ENCODE measurements at places on chromosomes 16 and 17.

DNA sequence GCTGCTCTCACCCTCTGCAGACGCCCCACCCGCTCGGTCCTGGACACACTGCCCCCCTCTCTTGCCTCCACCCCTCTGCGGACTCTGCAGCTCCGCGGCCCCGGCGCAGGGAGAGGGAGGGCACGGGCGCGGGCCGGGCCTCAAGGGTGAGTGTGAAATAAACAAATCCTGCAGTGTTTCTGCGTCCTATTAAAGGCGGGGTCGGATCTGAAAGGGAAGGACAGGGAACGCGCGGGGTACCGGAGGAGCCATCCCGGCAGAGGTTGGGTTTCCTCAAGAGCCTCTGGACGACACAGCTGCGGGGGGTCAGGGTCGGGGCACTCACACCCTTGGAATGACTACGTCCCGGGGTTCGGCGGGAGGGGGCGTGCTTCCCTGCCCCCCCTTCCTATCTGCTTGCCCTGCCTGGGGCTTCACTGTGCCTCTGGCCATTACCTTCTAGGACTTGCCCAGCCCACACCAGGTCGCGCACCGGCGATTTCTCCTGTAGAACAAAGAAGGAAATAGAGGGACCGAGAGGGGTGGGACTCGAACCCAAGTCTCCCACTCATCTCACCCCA, 466 bp upstream of the HSF4 start:
- DNase-seq = no peak

DNA sequence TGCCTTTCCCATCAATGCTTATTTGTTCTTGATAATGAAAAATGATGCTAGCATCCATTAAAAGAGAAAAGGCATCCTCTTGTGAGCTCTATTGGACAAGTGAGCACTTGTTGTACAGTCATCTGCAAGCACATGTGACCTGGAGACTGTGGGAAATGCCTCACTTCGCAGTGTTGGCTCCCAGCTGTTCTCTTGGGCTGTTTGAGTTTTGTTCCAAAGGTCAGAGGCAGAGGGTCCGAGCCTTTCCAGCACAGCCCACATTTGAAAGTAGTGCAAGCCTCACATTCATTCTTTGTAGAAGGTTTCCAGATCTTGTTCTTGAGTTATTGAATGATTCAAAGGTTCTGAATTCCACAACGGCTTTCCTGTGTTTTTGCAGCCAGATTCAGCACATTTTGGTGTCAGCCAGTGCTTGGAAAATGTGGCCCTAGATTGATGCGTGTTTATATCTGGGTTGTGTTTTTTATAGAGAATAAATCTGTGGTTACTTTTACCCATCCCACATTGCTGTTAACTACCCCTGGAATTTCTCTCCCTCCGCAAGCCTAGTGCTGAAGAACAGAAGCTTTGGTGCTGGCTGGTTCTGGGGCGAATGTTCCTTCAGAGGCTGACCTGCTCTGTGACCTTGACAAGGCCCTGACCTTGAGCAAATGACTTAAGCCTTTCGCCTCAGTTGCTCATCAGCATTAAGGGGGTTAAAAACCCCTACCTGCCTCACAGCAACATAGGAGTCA, 49.8 kb downstream of the CDH1 start:
- DNase-seq = peak; percentile 44

- DNase-seq = no peak
These were observed 3.4 kb upstream of the CSHL1 start for GRCh38 chr17:63914471-63914870.

DNA sequence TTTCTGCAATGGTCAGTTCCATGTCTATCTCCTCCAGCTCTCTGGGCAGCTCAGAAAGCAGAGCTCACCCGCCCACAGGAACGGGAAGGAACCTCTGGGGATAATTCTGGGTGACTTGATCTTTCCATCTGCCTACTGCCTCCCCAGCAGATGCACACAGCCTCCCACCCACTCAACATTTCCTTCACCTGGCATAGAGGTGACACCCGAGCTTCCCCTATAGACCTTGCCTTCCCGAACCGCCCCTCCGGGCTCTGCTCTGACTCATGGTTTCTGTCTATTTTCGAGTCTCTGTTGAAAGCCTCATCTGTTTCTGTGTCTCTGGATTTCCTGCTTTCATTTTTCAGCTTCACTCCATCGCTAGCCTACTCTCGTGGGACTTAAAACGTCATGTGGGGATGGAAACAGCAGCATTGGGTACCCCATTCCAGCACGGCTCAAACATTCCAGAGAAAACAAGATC, 11.4 kb downstream of the GGA3 start:
- peak; percentile 26 for DNase-seq

DNA sequence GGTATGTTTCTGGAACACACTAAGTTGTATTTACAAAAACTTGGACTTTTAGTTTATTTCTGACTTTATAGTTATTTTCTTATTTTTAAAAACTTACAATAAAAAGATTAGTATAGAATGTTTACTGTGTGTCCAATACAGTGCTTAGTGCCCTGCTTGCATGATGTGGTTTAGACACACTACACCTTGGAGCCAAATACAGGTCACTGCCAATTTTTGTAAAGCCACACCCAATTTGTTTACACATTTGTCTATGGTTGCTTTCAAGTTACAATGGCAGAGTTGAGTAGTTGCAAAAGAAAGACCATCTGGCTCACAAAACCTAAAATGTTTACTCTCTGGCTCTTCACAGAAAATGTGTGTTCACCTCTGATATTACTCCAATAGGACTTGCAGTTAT, 807.1 kb downstream of the KCNJ2 start:
- DNase-seq = no peak

- DNase-seq = no peak
These were observed 3.7 kb upstream of the CDK3 start for GRCh38 chr17:75996665-75997590.

GRCh38 chr17:71522383-71522782, 598.4 kb upstream of the SOX9 start:
- DNase-seq = no peak

- DNase-seq = no peak
These were observed 39.0 kb downstream of the HLF start for GRCh38 chr17:55303701-55304145.

DNA sequence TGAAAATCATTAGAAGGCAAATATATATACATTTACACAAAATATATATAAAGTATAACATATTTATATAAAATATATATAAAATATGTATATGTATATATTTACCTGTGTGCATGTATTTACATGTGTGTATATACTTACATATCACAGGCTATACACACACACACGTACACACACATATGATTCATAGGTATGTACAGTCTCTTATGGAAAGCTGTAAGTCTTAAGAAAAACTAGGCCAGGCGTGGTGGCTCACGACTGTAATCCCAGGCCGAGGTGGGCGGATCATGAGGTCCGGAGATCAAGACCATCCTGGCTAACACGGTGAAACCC, 14.7 kb downstream of the TOM1L2 start:
- DNase-seq = no peak

DNA sequence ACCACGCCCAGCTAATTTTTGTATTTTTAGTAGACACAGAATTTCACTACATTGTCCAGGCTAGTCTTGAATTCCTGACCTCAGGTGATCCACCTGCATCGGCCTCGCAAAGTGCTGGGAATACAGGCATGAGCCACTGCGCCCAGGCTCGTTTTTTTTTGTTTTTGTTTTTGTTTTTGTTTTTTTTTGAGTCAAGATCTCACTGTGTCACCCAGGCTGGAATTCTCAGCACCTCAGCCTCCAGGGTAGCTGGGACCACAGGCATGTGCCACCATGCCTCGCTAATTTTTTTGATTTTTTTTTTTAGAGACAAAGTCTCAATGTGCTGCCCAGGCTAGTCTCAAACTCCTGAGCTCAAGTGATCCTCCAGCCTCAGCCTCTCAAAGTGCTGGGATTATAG, 17.5 kb upstream of the CMTM4 start:
- no peak for DNase-seq

- DNase-seq = no peak
These were observed 4.9 kb downstream of the TXNDC11 start for GRCh38 chr16:11737713-11738112.

- no peak for DNase-seq
These were observed at the start of gene MMD for GRCh38 chr17:55421179-55421934. TSS of gene MMD (minus strand) at chr17:55421835. CDS start at chr17:55421695, 140 bp downstream.

- DNase-seq = no peak
These were observed 20.4 kb downstream of the HEATR3 start for GRCh38 chr16:50086176-50086575.

GRCh38 chr17:43599835-43600234, 53.7 kb upstream of the ETV4 start:
- DNase-seq = peak; percentile 66

DNA sequence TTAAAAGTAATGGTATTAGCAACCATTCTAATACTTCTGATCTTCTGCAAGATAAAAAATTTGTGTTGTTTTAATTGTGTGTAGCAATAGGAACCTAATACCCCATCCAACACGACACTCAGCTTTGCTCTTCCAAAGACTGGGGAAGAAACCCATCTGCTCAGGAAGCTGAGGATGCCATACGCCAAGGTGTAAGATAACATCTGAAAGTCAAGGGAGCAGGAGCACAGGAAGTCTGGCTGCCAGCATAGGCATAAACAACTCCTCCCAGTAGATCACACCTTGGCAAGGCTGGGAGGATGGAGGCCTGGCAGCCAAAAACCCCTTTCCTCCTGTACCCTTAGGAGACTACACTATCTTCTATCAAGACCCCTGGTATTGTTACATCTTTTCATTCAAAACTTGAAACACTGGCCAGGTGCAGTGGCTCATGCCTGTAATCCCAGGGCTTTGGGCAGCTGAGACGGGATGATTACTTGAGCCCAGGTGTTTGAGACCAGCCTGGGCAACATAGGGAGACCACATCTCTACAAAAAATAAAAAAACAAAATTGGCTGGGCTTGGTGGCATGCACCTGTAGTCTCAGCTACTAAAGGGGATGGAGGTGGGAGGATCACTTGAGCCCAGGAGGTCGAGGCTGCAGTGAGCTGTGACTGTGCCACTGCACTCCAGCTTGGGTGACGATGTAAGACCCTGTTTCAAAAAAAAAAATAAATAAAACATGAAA, 5.7 kb upstream of the SPHK1 start:
- no peak for DNase-seq

DNA sequence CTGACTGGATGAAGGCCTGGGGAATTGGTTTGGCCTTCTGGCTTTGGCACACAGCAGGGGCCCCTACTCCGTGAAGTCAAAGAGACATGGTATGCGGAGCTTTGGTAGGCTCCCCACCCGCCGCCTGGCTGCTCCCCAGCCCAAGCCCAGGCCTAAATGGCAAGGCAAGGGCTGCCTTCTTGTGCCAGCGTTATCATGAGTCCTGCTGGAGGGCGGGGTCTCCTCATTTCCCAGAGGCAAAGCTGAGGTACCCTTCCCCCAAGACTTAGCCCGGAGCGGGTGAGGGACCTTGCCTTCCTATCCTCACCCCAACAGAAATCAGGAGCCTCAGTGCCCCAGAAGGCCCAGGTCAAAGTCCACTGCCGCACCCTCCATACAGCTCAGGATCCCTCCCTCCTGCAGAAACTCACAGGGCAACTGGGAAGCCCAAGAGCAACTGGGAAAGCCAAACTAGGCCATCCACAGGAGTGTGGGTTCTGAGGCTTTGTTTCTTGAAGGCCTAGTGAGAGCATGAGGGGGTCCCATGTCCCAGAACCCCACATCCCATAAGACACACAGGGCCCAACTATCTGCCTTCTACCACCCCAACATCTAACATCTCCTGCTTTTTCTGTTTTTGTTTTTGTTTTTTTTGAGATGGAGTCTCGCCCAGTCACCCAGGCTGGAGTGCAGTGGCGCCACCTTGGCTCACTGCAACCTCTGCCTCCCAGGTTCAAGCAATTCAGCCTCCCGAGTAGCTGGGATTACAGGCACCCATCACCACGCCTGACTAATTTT, 9.3 kb downstream of the PGAP3 start:
- no peak for DNase-seq

DNA sequence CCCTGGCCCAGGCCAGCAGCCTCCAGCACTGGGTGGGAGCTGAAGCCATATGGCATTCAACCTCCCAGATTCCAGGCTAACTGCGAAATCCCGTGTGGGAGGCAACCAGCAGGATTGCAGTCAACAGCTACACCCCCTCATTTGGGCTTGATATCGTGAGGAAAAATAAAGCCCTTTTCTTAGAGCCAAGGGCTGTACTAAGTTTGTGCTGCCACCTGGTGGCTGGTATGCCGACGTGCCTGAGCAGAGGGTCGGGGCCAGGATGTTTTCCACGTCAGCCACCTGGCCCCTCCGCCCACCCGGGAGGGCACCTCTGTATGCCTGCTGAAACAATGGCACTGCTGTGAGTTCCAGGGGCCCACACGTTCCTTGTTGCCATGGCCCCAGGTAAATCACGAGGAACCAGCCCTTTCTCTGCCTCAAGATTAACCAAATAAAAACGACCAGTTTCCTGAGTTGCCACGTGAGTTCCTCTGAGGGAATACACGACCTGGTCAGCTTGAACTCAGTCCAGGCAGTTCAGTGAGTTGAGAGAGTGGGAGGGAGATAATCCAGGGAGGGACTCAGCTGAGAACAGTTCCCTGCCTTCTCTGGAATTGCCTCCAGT, 9.0 kb downstream of the TMEM98 start:
- no peak for DNase-seq

DNA sequence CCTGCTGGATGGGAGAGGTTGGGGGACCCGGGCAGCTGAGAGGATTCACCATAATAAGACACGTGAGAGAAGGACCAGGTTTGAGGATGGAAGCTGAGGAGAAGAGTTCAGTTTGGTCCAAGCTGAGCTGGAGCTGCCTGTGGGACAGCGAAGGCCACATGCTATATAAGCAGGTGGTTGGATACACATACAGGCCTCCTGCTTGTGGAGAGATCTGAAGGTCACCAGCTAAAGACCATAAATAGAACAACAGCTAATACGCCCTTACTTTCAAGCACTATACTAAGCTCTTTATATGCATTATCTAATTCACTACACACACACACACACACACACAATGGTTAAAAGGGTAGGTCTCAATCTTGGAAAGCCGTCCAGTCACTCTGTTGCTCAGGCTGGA, 32.1 kb downstream of the DUSP14 start:
- no peak for DNase-seq

GRCh38 chr17:82228278-82228841, 482 bp upstream of the SLC16A3 start:
- DNase-seq = no peak

DNA sequence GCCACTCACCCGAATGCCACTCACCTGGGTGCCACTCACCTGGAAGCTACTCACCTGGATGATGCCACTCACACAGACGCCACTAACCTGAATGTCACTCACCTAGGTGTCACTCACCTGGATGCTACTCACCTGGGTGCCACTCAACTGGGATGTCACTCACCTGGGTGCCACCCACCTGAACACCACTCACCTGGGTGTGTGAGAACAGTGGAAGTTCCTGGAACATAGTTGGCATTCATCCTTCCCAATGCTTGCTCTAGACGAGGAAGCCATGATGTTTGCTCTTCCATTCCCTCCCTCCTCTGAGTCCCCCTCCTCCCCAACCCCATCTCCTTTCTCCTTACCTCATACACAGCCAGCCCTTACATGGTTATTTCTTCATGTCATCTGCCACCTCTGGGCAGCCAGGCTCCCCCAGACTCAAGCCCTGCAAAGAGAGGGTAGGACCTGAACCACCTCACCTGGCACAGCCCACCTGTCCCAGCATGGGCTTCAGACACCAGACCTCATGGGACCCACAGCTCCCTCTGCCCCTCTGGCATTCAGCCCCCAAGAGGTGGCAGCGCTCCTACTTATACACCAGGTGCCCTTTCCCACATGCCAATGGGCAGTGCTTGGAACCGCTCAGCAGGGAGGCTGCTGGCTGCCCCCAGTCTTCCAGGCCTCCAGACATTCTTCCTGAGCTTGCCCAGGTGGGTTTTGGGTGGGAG, 171.8 kb upstream of the FOXF1 start:
- DNase-seq = no peak

- DNase-seq = no peak
These were observed 270.0 kb downstream of the SLC39A11 start for GRCh38 chr17:72822358-72823023.

GRCh38 chr17:16470265-16470664, 21.7 kb downstream of the LRRC75A start:
- no peak for DNase-seq

All from fibroblast of skin of left biceps (primary cell).